HepG2 (cell line): ENCODE measurements at places on chromosomes 11 and 22.
A peak's percentile ranks its signal among the peaks of the same experiment; 100 is the strongest.

DNA sequence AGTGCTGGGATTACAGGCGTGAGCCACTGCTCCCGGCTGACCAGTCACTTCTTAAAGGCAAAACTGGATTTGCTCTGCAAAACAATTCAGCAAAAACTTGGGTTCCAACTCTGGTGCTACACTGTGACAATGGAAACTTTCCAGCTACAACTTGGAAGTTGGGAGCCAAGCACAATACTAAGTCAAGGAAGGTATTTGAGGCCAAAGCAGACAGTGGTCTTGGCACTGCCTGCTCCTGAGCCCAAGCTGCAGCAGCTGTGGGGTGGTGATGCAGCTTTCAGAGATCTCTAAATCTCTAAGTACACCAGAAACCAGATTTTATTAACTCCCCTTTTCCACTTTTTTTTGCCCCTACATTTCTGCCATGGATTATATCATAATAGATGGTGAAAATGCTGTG is 17.5 kb downstream of the ADM start:
- DNase-seq: no peak

DNA sequence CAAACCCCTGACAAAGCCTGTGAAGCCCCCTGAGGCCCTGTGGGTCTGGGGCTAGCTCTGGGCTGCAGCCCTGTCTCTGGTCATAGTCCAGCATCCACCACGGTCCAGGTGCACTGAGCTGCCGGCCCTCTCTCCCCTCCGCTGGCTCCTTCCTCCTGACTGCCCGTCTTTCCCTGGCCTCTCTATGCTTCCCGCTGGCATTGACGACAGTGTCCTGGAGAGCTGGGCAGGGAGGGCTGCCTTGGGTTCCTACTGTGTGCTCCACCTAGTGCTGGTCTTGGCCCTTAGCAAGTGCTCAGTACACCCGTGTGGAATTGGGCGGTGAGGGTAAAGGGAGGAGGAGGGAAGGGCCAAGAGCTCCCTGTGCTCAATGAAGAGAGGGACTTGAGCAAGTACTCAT is 868 bp upstream of the MYEOV start:
- no peak for DNase-seq

GRCh38 chr11:78772186-78772585 is 197.5 kb upstream of the NARS2 start:
- no peak for DNase-seq

DNA sequence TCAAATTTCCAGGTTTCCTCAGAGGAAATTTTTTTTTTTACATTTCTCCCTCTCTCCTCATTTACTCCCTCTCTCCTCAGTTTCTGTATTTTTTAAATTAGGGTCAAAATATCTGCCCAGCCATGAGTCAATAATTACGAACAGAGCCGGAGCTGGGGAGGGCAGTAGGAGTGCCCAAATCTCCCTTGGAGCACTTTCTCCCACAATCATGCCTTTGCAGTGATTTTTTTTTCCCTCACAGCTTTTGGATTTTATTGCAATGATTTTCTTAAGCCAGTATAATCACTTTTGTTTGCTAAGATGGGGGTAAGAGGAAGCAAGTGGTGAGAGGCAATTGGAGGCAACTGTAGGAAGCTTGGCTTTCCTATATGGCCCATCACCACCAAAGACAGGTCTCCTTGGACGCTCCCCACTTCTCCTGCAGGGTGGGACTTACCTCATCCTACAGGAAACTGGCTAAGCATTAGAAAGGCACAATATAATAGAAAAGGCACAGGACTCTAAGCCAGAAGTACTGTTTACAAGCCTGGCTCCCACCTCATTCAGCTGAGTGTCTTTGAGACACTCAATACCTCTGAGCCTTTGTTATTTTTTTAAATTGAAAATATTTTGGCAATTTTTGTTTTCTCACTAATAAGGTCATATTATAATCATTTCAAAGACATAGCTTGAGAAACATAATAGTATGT is 192.6 kb upstream of the PITPNB start:
- no peak for DNase-seq

DNA sequence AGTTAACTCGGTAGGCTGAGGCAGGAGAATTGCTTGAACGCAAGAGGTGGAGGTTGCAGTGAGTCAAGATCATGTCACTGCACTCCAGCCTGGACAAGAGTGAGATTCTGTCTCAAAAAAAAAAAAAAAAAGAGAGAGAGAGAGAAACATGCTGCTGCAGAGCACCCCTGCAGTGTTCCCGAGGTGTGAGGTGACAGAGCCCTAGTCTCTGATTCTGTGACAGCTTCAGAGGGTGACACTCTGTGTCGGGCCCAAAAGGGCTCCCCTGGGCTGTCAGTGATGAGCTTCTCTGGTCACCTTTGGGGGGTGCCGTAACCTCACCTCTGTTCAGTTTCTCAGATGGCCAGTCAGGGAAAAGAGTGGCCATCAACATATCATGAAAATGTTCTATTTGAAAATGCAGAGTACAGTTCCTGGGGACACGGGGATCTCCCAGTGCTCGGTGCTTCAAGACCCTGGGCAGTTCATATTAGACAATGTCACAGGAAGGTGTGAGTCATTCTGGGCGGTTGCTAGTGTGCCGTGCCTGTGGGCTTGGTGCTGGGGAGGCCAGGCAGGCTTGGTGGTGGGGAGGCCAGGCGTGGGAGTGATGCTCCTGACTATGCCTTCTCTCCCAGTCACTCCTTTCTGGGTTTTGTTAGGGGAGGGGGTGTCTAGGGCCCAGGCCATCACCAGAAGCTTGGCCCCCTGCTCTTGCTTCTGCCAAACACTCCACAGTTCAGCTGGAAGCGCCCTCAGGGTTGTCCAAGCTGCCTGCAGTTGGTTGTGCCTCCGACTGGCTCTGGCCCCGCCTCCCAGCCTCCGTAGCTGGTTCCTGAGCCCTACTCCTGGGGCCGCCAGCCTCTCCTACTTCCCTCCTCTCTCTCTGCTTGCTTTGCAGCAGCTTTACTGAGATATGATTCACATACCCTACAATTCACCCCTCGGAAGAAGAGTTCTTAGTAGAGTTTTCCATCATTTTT is 52.5 kb upstream of the CLDN5 start:
- no peak for DNase-seq

DNA sequence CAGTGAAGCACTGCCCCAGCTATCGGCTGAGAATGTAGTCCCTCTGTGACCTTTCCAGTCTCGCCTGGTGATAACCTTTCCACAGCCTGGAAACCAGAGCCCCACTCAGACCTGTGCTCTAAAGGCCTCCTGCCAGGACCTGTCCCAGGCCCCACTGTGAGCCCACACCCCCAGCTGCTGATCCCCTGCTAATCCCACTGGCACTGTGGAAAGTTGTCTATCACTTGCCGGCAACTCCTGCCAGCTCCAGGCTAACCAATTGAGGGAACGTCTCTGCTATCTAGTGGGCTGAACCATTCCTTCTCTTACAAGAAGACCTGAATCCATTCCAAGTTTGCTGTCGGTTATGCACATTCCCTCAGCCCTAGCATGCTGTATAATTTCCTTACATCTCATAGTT is 328.2 kb downstream of the FAM181B start:
- DNase-seq: no peak

DNA sequence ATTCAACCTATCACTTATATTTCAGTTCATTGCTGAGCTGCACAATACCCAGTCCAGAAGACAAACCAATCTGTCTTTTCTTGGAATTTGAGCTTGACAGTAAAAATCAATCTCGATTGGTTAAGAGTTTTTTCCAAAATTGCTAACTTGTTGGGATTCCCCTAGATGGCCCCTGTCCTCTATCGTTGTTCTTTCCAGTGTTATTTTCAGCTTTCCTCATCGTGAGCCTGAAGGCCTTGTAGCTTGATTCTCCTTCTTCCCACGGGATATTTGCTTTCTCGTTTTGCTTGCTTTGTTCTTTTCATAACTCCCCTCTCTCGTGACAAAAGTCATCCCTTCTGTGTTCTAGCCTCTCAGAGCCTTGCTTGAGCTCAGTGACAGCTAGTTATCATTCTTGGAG is 3.1 kb downstream of the OR8B8 start:
- no peak for DNase-seq

GRCh38 chr22:47837703-47838102 is 1075.3 kb downstream of the TBC1D22A start:
- DNase-seq: peak; percentile 30

DNA sequence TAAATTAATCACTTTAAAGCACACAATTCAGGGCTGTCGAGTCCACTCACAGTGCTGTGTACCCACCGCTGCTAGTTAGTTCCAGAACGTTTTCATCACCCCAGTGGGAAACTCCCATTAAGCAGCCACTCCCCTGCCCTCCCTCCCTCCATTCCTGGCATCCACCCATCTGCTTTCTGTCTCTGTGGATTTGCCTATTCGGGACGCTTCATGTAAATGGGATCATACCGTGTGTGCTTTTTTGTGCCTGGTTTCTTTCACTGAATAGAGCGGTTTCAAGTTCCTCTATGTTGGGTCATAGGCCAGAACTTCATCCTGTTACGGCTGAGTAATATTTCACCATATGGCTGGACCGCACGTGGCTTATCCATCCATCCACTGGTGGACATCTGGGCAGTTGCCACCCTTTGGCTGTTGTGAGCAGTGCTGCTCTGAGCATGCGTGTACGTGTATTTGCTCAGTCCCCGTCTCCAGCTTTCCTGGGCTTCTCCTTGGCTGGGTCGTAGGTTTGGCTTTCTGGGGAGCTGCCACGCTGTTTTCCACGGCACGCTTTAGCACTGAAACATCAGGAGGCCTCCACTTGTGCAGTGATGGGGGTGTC is 30.1 kb downstream of the ARHGAP8 start:
- DNase-seq: no peak

GRCh38 chr11:114192841-114193389 is 103.3 kb upstream of the NNMT start:
- DNase-seq: no peak
